ENCODE measurements at places on chromosomes 7 and 10. TPM values are rescaled to one million over a fixed set of nuclear protein-coding genes. Genes with fewer than 3 reads are reported as not detected.

The SPAG6 gene
- not detected for total RNA-seq

The TUBAL3 gene
- not detected for total RNA-seq

The SH2B2 gene
- 15.6 TPM for total RNA-seq

The TAS2R5 gene
- 5.0 TPM for total RNA-seq

The PDSS1 gene
- 4.2 TPM for total RNA-seq

The IRF5 gene
- total RNA-seq: 9.6 TPM

The EBF3 gene
- total RNA-seq: 8.4 TPM

The ZFAND2A gene
- 18.8 TPM for total RNA-seq

The KNDC1 gene
- 0.13 TPM for total RNA-seq

The SORCS3 gene
- total RNA-seq: 0.29 TPM

The BLNK gene
- total RNA-seq: 4.1 TPM

The PRPF18 gene
- 21.6 TPM for total RNA-seq

The TMEM130 gene
- total RNA-seq: 15.3 TPM

The KIF20B gene
- total RNA-seq: 6.2 TPM

The OPN4 gene
- total RNA-seq: 0.36 TPM

The TRPV6 gene
- total RNA-seq: 0.33 TPM

The ZNF12 gene
- 23.5 TPM for total RNA-seq

The CTAGE4 gene
- not detected for total RNA-seq

The STMP1 gene
- 29.8 TPM for total RNA-seq

The PNLIPRP1 gene
- total RNA-seq: 0.94 TPM

The UNCX gene
- total RNA-seq: not detected

The STEAP1B gene
- 5.1 TPM for total RNA-seq

The ANKRD22 gene
- 0.24 TPM for total RNA-seq

The ZNF117 gene
- 28.0 TPM for total RNA-seq

The FAM25A gene
- not detected for total RNA-seq

The FAM180A gene
- total RNA-seq: 67.1 TPM

The DGKI gene
- 6.8 TPM for total RNA-seq

The SPDYE11 gene
- not detected for total RNA-seq

The CALY gene
- not detected for total RNA-seq

The FRAT2 gene
- 8.6 TPM for total RNA-seq

The TYW1B gene
- total RNA-seq: 2.5 TPM

The GGCT gene
- 22.5 TPM for total RNA-seq

The ITGB1 gene
- 870 TPM for total RNA-seq

The EMX2 gene
- 1.6 TPM for total RNA-seq

The PIP gene
- total RNA-seq: not detected

The KIF11 gene
- total RNA-seq: 0.65 TPM

The ZFAND4 gene
- total RNA-seq: 16.8 TPM

The SEMA3A gene
- 11.0 TPM for total RNA-seq

The OR9A2 gene
- total RNA-seq: 0.48 TPM

The TAS2R41 gene
- total RNA-seq: 1.0 TPM

The ZNF212 gene
- 11.7 TPM for total RNA-seq

The SPDYE5 gene
- total RNA-seq: not detected

The GPR15LG gene
- not detected for total RNA-seq

The FAM241B gene
- total RNA-seq: 10.6 TPM

The OR13A1 gene
- total RNA-seq: not detected
